ENCODE measurements at places on chromosomes 5 and 9.
A peak's percentile ranks its signal among the peaks of the same experiment; 100 is the strongest.

GRCh38 chr9:12958279-12958678, 183.5 kb downstream of the LURAP1L start:
- DNase-seq, result no peak

DNA sequence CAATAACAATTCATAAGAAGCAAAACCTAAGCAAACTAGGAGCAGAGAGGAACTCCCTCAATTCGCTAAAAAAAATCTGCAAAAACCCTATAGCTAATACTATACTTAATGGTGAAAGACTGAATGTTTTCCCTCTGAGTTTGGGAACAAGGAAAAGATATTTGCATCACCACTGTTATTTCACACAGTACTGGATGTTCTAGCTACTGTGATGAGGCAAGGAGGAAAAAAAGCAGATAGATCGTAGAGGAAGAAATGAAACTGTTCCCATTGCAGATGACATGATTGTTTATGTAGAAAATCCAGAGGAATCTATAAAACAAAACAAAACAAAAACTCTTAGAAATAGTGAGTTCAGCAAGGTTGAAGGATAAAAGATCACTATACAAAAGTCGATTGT, 116.7 kb downstream of the PHF2 start:
- DNase-seq, result no peak

GRCh38 chr9:125508249-125508648, 198.8 kb downstream of the MAPKAP1 start:
- DNase-seq, result no peak

GRCh38 chr5:4019009-4019769, 423.6 kb downstream of the IRX1 start:
- no peak for DNase-seq

- no peak for DNase-seq
These were observed 98.1 kb upstream of the TAF11L2 start for GRCh38 chr5:17399931-17400330.

DNA sequence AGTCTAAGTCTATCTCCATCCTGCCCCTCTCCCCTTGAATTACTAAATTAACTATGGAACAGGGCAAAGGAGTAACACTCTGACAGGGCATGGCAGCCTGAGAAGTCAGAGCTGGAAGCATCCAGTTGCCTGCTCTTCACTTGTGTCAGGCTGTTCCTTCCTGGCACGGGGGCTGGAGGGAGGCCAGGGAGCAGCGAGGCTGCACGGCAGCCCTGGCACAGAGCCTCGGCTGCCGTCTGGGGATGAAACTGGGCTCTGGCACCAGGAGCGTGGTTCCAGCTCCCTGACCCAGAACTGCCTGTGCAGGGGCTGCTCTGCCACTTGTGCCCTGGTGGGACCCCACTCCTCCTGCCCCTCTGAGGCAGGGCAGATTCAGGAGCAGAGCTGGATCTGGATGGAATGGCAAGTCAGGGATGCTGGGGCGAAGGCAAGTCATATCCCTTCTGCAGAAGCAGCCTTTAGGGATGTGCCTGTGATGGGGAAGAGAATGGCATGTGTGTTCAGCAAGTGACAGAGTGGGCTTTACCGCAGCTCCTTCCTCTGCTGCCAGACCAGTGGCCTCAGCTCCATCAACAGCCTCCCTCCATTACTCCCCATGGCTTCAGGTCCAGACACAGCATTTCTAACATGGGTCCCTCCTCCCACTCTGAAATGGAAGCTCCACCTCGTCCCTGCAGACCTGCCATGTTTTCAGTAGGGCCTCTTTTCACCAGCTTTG, 42.2 kb upstream of the PDE8B start:
- no peak for DNase-seq

DNA sequence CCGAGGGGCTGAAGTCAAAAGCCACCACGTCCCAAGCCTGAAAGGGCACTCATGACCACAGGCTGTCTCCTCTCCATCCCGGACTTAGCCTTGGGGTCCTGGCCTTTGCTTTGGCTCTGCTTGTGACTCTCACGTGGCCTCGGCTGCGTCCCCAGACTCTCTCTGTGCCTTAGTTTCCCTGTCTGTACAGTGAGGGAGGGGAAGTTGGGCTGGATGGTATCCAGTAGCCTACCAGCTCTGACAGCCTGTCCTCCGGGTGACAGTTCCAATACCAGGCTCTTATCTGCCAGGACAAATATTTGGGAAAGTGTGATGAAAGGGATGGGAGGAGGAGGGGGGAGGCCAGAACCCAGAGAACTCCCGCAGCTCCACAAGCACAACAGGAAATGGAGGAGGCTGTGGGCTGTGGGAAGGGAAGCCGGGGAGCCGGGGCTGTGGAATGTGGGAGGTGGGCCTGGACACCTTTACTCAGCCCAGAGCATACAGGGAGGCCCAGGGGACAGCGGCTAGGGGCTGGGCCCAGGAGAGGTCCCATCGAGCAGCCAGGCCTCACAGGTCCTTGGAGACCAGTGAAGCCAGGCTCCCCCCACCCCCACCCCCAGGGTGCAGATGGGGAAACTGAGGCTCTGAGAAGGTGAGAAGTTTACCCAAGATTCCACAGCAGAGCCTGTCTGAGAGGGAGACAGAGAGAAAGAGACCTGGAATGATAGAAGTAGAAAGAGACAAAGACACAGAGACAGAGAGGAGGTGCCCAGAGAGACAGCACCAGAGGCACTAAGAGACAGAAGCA, 18.3 kb downstream of the PDGFRB start:
- no peak for DNase-seq

- peak; percentile 37 for DNase-seq
These were observed 74.5 kb upstream of the BARHL1 start for GRCh38 chr9:132507670-132508469.

- DNase-seq, result no peak
These were observed 76.5 kb downstream of the COL5A1 start for GRCh38 chr9:134717924-134718645.

All from T-helper 2 cell treated with Interferon-gamma antibody and Interleukin-4, amounts not matched to agents 5 μg/mL and 100 μg/mL, for 36 hours (primary cell).